Kasumi-1 (cell line): ENCODE measurements at places on chromosomes 2 and 18.

DNA sequence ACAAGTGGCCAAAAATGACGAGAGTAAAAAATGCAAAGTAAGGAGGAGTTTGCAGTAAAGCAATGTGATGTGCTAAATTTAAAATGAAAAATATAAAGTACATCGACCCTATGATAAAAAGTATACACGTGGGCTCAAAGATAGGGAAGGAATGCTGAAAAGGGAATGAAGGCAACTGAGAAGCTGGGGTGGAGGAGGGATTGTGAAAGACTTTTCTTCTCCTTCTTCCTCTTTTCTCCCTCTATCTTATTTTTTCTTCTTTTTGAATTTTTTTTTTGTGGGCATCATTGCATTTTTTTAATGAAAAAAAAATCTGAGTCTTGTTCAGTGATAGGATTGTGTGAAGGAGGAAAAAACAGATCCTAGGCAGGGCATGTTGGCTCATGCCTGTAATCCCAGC lies 57.6 kb upstream of the STK17B start:
- no peak for DNase-seq

- no peak for DNase-seq
These were observed 28.4 kb downstream of the HK2 start for GRCh38 chr2:74862020-74862964.

- no peak for DNase-seq
These were observed 189.3 kb downstream of the HDAC4 start for GRCh38 chr2:239211396-239212094.

DNA sequence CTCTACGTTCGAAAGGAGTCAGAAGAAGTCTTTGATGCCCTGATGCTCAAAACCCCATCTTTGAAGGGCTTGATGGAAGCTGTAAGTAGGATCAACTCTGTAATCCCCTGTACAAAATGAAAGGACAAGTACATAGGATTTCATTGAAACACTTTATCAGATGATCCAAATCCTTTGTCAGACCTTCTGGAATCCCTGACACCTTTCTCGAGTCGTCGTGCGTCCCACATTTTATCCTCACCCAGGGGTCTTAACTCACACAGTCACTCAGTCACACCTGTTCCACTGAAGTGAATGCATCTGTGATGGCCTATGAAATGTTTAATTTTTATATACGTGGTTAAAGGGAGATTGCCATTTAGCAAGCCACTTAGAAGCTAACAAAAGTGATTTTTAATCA lies 44.8 kb downstream of the GRHL1 start:
- no peak for DNase-seq

- no peak for DNase-seq
These were observed 8.6 kb downstream of the XRCC5 start for GRCh38 chr2:216117561-216118340.

DNA sequence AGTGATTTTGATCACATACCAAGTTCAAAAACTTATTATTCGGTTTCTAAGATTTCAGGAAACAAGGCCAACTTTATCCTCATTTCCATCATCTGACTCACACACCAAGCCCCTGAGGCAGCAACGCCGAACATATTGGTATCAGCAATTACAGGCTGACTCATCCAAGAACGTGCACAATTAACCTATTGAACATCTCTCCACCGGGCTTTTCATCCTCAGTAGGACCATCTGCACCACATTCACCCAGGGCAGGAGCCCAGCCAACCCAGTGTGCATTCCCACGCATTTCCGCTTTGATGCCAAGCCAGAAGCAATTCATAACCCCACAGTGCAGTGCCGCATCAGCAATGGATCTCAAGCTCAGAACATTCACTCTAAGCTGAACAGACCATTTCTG lies 52.9 kb downstream of the SCG2 start:
- DNase-seq: no peak
